G401 (cell line): ENCODE measurements at places on chromosomes 7 and 10. TPM values are rescaled to one million over a fixed set of nuclear protein-coding genes. Genes with fewer than 3 reads are reported as not detected.
A peak's percentile ranks its signal among the peaks of the same experiment; 100 is the strongest.

GRCh38 chr10:12938271-12938670, 63.2 kb downstream of the CCDC3 start:
- no peak for DNase-seq

- DNase-seq, result no peak
Observed at GRCh38 chr10:11478807-11479206, 132.6 kb downstream of the USP6NL start.

DNA sequence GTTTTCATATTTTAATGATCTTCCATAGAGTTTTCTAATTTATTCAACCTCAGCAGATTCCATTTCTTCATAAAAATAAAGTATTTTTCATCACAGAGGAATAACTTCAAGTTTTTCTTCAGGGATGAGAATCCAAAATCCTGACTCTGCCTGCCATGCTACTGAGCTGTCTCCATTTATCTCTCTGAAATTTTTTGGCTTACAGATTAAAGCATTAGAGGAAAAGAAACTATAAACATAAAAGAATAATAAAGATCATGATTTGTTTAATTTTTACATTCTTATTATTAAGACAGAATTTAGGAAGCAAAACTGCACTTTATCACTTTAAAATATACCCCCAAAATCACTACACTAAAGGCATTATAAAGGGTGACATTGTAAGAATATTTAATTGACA, 301.8 kb upstream of the NFE2L3 start:
- DNase-seq, result no peak

DNA sequence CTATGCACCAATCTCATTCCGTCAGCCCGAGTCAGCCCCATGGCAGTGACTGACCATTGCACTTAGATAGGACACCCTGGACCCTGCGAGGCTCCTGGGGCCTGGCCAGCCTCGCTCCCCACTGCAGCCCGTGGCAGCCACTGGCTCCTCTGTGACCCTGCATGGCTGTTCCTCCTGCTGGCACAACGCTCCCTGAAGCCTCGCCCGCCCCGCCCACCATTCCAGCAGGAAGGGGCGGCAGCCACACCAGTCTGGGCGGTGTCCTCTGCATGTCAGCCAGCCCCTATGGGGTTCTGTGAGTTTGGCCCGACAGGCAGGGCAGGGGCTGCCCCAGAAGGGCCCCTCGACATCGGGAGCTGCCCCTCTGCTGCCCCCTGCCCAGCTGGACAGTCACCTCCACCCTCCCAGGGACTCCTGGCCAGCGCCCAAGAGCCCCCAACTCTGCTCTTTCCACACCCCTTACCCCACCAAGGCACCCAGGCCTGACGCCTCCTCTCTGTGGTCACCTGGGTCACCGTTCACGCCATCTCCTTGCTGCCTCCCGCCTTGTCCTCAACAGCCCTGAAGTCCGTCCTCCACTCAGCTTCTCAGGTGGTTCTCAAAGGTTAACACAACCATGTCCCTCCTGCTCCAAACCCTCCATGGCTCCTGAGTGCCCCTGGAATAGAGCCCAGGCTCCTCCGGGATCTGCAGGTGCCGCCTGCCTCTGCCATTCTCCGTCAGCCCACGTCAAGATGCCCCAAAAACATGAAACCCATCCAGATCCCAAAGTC, 103.5 kb downstream of the MICALL2 start:
- DNase-seq, result no peak

DNA sequence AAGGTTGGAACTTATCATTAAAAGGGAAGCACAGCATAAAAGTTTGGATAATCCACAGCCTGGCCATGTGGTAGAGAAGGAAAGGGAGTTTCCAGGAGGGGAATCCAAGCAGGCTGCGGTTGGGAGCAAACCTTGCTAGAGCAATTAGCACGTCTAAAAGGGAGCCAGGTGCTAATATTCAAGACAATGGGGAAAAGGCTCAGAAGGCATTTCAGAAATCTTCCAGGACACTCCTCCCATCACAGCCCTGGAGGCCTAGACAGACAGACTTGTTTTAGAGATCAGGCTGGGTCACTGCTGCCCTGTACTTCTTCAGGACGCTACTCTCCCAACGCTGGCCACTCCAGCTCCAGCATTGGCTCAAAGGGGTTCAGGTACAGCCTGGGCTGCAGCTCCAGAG, 96.2 kb upstream of the KAT6B start:
- DNase-seq, result no peak

DNA sequence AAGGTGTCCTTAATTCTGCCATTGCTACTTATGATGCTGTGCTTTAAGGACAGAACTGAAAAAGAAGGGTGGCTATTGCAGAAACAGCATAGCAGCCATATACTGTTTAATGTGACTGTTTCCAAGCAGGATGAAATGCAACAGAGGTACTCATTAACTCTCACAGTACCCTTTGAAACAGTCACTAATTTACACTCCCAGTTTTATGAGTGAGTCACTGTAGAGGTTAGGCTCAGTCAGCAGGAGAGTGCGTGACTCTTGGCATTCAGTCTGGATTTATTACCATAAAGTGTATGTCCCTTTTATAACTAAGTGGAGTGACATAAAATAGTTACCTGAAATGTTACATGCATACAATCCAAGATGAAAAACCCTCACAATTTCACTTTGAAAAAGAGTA, 27.7 kb downstream of the ALDH18A1 start:
- DNase-seq, result no peak

Gene TRIM73
- 0.20 TPM in 1 of 2 replicates, not detected in the other for total RNA-seq

DNA sequence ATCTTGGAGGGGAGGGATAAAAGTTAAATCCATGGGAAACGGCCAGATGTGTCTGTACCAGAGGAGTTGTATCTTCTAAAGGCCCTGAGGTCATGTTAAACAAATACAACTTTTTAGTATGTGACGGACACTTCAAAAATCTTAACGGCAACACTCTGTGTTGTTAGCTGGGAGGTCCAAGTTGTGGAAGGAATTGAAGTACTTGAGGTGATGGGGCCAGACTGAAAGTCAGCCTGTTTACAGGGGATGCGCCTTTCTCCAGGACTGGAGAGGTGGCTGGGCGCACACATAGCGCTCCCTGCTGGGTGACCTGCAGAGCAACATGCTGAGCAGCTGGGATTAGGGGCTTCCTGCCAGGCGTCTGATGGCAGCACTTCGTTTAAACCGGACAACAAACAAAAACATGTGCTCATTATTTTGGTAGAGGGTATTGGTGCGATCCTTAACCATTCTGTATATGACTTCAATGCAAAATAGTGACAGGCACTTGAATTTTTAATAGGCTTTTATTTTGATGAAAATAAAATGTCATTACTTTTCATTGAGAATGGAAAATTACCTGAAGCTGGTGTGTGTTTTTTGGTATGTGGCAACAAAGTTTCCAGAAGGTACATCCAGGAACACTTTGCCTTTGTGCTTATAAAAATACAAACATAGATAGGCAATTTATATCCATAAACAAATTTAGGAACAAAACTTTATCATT, 198.2 kb downstream of the MLLT10 start:
- DNase-seq, result peak; percentile 78

DNA sequence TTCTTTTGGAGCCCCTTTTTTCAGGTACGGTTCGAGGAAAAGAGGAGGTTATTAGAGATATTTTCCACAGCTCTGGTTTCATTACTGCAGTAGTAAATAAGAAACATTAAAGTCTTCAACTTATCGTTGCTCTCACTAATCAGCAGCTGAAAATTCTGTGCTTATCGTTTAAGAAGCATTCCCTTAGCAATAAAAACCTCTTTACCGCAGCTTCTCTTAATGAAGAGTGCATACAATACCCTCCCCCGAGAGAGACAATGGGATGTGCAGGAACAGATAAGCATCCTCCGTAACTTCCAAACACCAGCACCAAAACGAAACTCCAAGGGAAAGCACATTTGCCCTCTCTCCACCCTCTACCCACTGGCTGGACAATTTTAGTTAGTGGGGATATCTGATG, 384.5 kb downstream of the NEBL start:
- DNase-seq, result no peak

GRCh38 chr7:29194594-29195427, at the start of gene CHN2:
CHN2 (plus strand) TSS chr7:29194775.
- peak; percentile 71 for DNase-seq

Gene TRIL
- not detected in 2 replicates for total RNA-seq

DNA sequence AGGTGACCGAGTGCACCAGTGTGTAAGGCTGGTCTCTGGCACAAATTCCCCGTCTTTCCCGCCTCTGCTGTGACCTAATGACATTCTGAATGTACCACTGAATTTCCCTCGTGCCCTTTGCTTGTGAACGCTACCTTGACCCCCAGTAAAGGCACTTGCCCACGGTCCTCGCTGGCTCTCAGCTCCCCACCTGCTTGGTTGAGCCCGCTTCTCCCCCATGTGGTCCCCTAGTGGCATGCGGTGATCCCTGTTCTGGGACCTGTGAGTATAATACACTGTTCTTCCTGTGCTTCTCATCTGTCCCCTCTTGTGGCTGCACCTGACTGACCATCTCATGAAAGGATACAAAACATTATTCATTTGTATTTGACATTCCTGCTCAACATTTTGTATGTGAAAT, 495.7 kb downstream of the INHBA start:
- DNase-seq, result no peak

GRCh38 chr7:8254215-8254614, 7.8 kb downstream of the ICA1 start:
- DNase-seq, result no peak

Gene OPALIN
- not detected in 2 replicates for total RNA-seq

Gene SLC26A5
- not detected in 2 replicates for total RNA-seq

GRCh38 chr7:134905375-134905774, 80.9 kb upstream of the AGBL3 start:
- DNase-seq, result no peak

GRCh38 chr10:133390597-133391248, 3.2 kb upstream of the MTG1 start:
- DNase-seq, result no peak

GRCh38 chr7:102180727-102181126, 105.9 kb upstream of the SH2B2 start:
- no peak for DNase-seq

Gene CNNM1
- 0.37 and 0.81 TPM in 2 replicates for total RNA-seq

Gene HOXA9
- total RNA-seq, result 66.5 and 71.2 TPM in 2 replicates

- DNase-seq, result no peak
Observed at GRCh38 chr10:132685921-132686680, 99.8 kb downstream of the NKX6-2 start.

DNA sequence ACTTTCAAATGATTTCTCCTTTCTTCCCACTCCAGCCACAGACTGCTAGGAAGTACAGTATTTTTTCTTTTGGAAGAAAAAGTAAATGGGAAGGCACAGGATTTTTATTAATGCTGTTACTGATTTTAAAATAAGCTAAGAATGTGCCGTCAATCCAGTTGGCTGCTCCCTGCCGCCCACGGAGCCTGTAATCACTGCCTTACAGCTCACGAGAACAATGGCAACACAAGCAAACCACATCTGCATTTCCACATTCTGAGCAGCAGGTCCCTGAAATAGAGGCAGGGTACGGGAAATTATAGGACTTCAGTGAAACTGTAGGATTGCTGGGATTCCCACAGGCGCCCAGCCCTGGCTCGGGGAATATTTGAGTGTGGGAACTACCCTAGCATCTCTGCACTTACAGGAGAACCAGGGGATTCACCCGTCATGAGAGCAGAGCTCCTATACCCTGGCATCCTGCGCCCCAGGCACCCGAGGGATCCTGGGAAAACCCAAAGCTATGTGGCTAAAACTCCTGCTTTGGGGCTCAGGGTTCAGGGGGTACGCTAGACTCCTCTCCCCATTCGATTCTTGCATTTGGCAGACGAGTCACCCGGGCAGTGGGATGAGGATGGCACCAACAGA, 72.9 kb upstream of the TNS3 start:
- no peak for DNase-seq

- no peak for DNase-seq
Observed at GRCh38 chr10:24261627-24262026, 52.7 kb downstream of the KIAA1217 start.
